ENCODE measurements at places on chromosomes 1 and 21.

- peak; percentile 79 for DNase-seq
These were observed 642 bp downstream of the TRIM62 start for GRCh38 chr1:33180911-33181890.

- no peak for DNase-seq
These were observed 276.9 kb downstream of the VAV3 start for GRCh38 chr1:107687849-107688753.

GRCh38 chr1:208013210-208013609 lies 102.3 kb upstream of the CD34 start:
- DNase-seq = no peak

DNA sequence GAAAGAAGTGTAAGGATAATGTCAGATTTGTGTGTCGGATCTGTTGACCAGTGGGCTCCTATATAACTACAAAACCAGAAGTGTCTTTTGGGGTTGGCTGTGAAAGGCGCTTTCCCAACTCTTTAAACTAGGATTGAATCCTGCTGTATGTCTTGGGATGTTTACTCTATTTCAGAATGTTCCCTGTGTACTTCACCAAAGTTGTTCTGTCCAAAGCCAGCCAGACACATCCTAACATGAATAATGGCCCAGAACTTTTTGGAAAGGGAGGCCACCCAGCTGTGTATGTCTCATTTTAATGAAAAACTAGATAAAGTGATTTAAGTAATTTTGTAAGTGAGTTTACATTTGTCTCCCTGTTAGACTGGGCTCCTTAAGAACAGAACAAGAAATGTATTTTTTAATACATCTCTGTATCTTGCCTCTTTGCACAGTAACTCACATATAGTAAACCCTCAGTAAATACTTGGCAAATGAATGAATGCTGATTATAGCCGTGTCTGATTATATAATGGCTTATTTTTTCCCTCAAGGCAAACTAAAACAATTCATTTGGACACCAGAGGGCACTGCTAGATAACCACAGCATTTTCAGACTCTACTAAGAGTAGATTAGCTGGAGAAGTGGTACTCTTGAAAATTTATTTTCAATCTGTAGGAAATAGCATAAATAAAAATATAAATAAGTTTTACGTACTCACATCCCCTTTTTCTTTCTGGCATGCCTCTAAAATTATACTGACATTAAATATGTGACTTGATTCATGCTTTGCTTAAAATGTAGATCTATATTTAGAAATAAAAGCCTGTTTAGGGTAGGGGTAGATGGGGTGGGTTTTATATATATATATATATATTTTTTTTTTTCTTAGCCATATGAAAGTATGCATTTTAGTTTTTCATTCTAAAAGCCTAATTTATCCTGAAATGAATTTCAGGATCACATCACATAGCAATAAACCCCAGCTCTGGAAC lies 23.8 kb downstream of the TSEN15 start:
- DNase-seq = no peak

DNA sequence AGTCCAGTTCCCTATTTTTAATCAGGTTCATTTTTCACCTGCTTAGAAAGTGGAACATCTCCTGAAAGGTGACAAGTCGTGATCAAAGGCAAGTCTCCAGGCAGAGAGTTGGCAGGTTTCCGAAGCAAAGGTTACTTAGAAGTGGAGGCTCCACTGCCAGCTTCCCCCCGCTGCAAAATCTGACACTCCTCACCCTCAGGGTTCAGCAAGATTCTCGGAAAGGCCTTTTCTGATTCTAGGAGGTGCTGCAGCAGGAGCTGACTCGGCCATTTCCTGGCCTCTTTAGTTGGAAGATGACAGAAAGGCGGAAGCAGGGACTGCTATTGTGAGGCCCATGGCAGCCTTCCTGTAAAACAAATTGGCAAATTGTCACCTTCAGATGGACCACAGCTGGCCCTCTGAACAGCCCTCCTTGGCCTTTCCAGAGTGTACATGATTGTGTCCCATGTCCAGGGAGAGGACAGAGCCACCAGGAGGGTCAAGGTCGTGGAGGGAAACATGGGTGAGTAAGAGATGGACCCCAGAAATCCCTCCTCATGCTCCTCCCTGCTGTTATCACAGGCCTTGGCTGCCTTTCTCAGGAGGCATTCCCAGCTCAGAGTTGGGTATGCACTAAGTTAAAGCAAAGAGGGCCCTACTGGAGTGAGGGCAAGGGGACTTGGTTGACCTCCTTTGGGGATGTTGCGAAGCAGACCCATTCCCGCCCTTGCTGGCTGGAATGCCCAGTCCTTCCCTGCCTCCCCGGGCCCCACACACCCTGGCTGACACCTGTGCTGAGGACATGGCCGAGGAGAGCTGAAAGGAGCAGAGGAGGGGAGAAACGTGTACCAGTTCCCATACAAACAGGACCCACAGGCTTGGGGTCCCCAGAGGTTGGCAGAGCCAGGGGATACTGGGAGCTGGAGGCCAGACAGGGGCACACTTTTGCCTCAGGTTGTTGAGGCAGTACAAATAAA lies 115.5 kb upstream of the IRF2BP2 start:
- peak; percentile 53 for DNase-seq

DNA sequence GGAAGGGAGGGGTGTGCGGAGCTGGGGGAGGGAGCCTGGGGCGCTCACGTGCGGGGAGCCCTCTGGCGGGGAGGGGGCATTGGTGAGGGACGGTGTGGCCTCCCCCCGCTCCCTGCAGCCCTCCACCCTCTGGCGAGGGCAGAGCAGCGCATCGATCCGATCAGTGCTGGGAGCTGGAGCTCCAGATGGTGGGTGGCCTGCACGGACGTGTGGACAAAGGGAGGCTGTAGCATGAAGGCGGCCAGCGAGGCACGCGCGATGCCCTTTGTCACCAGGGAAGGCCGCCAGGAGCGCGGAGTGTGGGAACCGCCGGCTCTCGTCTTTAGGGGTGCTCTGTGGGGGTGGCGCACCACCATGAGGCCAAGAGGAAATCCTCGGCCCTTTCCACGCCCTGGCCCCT lies 5.4 kb upstream of the HES5 start:
- no peak for DNase-seq

DNA sequence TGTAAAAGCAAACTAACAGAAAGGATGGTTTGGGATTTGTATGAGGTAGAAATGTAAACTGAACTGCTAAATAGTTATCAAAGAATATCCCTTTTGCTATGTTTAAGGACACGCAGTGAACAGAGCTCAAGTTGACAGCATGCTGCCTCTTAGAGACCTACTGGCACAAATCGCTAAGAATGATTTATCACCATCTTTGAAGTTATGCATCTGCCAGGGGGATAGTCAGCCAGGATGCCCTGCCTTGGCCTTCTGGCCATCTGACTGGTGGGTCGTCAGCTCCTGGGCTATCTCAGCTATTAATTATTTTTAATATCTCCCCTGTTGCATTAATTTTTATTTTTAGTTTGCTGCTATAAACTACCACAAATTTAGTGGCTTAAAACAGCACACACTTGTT lies 334.8 kb upstream of the KAZN start:
- no peak for DNase-seq

GRCh38 chr1:174072581-174072980 lies 50.4 kb upstream of the RC3H1 start:
- no peak for DNase-seq

GRCh38 chr1:6100861-6101783 lies 55.4 kb downstream of the KCNAB2 start:
- no peak for DNase-seq

GRCh38 chr21:42314616-42315295 lies 453 bp downstream of the TFF3 start:
- no peak for DNase-seq

GRCh38 chr1:243748706-243749283 lies 101.2 kb downstream of the AKT3 start:
- no peak for DNase-seq

DNA sequence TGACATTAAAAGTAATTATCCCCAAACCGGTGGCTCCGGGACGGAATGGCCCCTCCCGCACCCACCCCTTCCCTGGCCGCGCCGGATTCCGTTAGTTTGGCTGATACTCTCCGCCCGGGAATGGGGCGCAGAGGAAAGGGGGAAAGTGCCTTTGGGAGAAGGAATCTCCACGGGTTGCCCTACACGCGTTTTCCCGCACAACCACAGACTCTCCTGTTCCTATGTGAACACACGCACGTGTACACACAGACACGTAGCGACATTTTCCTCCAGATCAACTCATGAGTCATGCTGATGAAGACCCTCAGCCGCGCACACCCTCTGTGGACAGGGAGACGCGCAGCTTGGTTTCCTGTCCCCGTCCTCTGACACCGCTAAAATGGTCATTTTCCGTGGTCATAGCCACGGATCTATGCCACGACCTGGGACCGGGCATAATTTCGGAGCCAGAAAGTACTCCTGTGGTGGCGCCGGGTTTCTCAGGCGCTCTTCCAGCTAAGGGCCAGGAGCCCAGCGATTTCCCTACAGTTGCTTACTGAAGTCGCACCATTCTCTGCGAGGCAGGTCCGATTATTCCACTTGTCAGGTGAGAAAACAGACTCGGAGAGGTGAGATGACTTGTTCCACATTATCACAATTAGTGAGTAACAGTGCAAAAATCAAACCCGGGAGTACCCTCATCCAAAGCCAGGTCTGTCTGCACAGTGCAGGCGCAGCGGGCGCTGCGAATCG lies 4.0 kb upstream of the DMRTA2 start:
- no peak for DNase-seq

- DNase-seq = no peak
These were observed 240.2 kb downstream of the ST6GALNAC3 start for GRCh38 chr1:76314730-76315129.

- DNase-seq = no peak
These were observed 2.1 kb upstream of the S100A10 start for GRCh38 chr1:151995774-151996173.

GRCh38 chr1:152048416-152049009 lies 11.7 kb upstream of the S100A11 start:
- peak; percentile 66 for DNase-seq

GRCh38 chr1:109372281-109372680 lies 25.4 kb downstream of the SORT1 start:
- DNase-seq = no peak

DNA sequence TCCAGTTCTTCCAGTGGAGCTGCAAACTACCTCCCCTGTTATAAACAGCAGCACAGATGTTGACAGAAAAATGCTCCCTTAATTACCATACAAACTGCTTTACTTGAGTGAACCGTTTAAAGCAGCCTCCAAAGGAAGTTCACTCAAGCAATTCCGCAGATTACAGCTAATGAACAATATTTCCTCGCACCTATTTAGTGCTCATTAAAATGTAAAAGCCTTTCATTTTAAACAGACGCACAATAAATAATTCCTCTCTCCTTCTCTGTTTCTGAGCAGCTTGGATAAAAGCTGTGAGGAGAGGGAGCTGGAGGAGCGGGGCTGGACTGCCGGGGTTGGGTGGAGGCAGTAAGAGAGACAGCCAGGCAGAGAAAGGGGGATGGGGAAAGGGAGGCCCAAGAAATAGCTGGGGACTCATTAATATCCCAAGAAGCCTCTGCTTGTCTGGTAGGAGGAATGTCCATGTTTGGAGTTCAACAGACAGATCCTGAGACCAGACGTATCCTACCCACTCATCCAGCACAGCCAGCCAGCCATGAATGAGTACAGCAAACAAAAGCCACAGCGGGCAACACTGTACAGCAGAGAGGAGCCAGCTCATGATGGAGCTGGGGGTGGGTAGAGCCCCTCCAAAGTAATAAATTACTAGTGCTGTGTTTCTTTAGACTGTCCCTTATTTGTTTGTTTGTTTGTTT lies 227.7 kb downstream of the GPATCH2 start:
- DNase-seq = no peak

DNA sequence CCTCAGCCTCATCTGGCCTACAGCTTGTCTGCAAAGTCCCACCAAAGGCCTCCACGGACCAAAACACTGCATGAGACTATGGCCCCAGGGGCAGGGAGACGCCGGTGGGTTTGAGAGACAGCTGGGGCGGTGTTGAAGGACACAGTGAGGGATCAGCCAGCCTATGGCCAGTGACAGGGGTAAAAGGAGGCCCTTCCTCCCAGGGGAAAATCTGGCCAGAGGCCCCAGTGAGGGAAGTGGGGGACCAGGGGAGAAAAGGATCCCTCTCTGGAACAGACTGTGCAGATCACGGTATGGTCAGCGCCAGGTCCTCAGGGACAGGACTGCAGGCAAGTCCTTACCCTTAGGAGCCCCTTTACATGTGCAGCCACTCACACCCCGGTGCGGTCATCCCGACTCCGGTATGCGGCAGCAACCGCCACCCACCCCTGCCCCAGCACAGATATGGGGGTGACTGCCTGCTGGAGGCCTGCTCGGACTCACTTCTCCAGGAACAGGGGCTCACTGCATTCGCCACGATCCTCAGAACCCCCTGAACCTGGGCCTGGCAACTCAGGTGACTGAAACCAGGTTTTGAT lies 1.3 kb downstream of the CERS2 start:
- peak; percentile 30 for DNase-seq

DNA sequence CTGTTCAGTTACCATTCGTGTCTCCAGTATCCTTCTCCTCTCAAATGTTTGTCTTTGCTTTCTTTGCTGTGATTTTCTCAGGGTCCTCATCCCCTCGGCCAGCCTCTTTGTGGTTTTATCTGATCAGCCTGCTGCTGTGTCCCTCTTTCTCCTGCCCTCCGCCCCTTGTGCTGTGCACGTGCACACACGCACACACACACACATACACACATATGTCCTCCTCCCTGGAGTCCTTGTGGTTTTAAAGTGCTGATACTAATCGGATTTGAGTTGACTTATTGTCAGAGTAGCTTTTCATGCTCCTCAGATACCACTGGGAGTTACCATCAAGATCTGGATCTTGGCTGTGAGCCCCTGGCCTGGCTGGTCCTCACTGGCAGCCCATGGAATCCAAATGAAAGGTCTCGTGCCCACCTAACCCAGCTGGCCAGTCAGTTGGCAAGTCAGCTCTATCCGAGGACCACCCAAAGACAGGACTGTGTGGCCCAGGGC lies 34.1 kb downstream of the QSOX1 start:
- no peak for DNase-seq

- DNase-seq = no peak
These were observed 1004.9 kb upstream of the NCAM2 start for GRCh38 chr21:19993268-19993667.

DNA sequence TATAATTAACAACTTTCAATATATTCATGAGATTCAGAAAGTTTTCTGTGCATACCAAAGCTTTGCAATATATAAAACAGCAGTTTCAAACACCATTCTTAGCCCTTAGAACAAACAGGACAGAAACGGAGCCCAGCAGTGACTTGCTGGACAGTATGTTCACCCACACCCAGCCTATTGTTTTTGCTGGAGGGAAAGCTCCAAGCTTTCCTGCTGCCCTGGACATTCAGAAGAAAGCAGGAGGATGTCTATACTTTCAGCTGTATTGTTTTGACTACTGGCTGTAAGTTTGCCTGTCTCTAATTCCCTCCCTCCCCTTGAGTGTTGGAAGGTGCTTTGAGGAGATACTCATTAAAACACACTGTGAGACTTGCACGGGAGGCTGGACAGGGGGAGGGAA lies 9.6 kb downstream of the DENND2C start:
- DNase-seq = no peak

DNA sequence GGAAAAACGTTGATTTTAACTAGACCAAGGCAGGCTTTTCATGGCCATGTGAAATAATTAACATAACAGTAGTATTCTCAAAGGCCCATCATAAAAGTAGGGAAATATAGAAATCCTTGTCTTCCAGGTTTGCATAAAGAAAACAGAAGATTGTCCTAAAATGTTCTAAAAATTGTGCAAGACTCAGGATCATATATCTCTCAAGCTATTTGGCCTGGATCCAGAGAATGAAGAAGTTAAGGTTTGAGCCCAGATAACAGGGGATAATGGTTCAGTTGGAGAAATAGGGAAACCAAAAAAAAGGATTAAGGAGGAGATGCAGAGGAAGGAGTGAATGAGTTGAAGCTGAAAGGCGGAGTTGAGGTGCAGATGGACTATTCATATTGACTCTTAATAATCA lies 555.5 kb upstream of the NR5A2 start:
- no peak for DNase-seq

All from activated CD8-positive, alpha-beta memory T cell treated with anti-CD3 and anti-CD28 coated beads, Interleukin-2, amount 50 U/mL, for 4 hours (primary cell).